ENCODE measurements at places on chromosomes 1 and 21. TPM values are rescaled to one million over a fixed set of nuclear protein-coding genes. Genes with fewer than 3 reads are reported as not detected.

The ERICH3 gene
- total RNA-seq: not detected

The CD247 gene
- not detected for total RNA-seq

DNA sequence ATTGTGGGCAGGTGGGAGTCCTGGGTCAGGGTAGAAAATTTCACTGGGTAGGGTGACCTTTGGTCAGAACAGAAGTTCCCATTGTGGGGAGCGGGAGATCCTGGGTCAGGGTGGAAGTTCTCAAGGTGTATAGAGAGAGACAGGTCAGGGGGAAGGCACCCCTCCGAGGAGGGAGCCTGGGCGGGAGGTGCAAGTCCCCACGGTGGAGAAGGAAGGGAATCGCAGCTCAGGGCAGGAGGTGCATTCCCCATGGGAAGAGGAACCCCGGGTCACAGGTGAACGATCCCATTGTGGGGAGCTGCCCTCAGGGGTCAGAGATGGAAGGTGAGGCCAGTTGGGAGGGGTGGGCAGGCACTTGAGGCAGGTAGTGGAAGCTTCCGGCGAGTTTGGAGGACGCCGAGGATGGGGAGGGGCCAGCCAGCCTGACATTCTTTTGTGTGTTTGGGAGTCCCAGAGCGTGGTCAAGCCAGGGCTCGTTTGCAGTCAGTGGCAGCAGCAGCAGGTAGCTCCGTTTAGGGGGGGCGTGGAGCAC lies 637 bp downstream of the LYPLA2 start:
- peak; percentile 25 for DNase-seq

The TEX50 gene
- total RNA-seq: not detected

- no peak for DNase-seq
Measured at GRCh38 chr1:60875138-60875537, 207.2 kb upstream of the NFIA start.

GRCh38 chr1:38818175-38818976 lies 41.2 kb downstream of the RRAGC start:
- peak; percentile 24 for DNase-seq

DNA sequence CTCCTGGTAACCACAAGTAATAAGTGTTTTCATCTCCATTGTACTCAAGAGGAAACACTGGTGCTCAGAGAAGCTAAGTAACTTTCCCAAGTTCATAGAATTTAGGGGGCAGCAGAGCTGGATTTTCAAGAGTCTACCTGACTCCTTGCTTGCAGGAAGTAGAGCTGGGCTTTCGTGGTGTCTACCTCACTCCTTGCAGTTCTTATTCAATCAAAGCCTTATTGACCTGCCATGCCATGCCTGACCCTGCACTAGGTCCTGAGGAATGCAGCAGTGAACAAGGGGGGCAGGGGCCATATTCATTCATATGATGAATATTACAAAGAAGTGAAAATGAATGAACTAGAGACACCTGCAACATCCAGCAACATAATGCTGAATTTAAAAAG lies 93.3 kb downstream of the GLIS1 start:
- no peak for DNase-seq

GRCh38 chr1:110952031-110952430 lies 11.7 kb downstream of the LRIF1 start:
- DNase-seq: no peak

- peak; percentile 13 for DNase-seq
Measured at GRCh38 chr1:2925918-2926317, 95.3 kb upstream of the ACTRT2 start.

DNA sequence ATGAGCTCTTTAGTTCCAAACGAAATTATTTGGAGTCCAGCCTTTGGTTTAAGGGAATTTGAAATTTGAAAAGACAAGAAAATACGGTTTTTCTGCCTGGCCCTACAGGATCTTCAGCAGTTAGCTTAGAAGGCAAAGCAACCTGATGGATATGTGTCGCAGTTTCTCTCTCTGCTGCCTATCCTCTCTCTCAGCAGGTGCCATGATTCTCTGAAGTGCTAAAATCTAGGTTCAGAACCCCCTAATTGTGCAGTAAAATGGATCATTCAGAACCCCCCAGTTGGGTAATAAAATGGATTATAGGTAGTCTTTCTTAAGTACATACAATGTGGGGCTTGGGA lies 446 bp upstream of the DEPDC1 start:
- DNase-seq: no peak

- peak; percentile 88 for DNase-seq
Measured at GRCh38 chr1:36155408-36156328, at the start of gene MAP7D1. MAP7D1 (plus strand) TSS chr1:36156160; CDS start chr1:36156418, 258 bp downstream.

- DNase-seq: no peak
Measured at GRCh38 chr1:117286145-117286544, 75.4 kb upstream of the VTCN1 start.

- DNase-seq: no peak
Measured at GRCh38 chr1:112247036-112247597, 148.9 kb upstream of the CTTNBP2NL start.

GRCh38 chr1:107535091-107535490 lies 394.3 kb downstream of the NTNG1 start:
- DNase-seq: no peak

The CD52 gene
- total RNA-seq: not detected
